ENCODE measurements at places on chromosomes 6 and 20. TPM values are rescaled to one million over a fixed set of nuclear protein-coding genes. Genes with fewer than 3 reads are reported as not detected.

The SLX4IP gene
- 3.9 TPM for total RNA-seq

The CLVS2 gene
- total RNA-seq, result not detected

The GUCA1A gene
- not detected for total RNA-seq

The SRC gene
- total RNA-seq, result 16.6 TPM

The NKAPL gene
- total RNA-seq, result 0.79 TPM

The CYP24A1 gene
- total RNA-seq, result 6.9 TPM

The RSPH4A gene
- 0.26 TPM for total RNA-seq

The GMNN gene
- total RNA-seq, result 6.1 TPM

The SPINT4 gene
- not detected for total RNA-seq

The ZNF165 gene
- total RNA-seq, result 4.7 TPM

The SIRT5 gene
- 10.8 TPM for total RNA-seq

The MYB gene
- under 0.01 TPM for total RNA-seq

The SLC16A10 gene
- total RNA-seq, result under 0.01 TPM

Measured in bronchial epithelial cell (primary cell).